ENCODE measurements at places on chromosomes 2 and 18.

GRCh38 chr2:37350034-37350433, 5.6 kb downstream of the QPCT start:
- DNase-seq, result no peak

DNA sequence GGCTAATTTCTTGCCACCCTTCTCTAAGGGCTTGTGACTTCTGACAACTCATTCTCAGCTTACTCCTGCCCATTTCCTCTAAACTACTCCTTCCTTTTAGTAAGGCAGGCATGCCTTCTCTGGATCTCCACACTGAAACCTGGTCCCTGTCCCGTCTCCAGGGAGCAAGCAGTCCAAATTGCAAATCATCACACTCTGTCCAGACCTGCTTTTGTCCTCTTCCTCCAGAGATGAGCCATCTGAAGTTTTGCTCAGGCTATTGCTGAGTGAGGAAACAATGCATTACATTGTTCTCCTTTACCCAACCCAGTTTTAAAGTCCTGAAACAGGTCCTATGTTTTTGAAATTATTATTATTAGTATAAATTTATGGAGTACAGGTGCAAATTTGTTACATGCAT, 57.3 kb downstream of the ARHGAP25 start:
- no peak for DNase-seq

- DNase-seq, result no peak
Observed at GRCh38 chr18:58884680-58885079, 20.0 kb downstream of the ZNF532 start.

DNA sequence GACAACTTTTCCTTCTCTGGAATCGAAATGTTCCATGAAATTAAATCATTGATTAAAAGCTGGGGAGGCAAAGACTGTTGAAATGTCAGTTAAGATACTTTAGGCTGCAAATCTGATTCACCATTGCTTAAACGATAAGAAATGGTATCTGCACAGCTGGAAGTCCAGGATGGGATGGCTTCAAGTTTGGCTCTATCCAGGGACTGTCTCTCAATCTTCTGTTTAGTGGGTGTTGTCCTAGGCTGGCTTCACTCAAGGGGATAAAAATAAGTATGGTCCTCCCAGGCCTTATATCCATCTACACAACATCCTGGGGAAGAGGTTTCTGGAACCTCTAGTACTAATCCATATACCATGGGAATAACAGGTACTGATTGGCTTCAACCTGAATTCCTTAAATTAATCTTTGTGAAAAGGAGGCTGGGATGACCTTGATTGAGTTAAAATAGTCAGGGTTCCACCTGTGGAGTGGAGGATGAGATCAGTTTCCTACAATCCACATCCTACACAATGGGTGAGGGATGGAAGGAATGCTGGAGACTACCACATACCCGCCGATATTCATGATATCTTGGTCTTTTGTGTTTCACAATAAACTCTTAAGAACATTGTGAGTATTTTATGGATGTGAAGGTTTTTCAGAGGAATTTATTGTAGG, 156.0 kb upstream of the L3MBTL4 start:
- DNase-seq, result no peak

- DNase-seq, result no peak
Observed at GRCh38 chr18:33835419-33835818, 257.4 kb downstream of the ASXL3 start.

- DNase-seq, result no peak
Observed at GRCh38 chr2:176763851-176764404, 448.7 kb upstream of the HNRNPA3 start.

Measured in stimulated activated naive CD8-positive, alpha-beta T cell treated with anti-CD3 and anti-CD28 coated beads, Interleukin-15, amount 100 ng/mL, for 72 hours (primary cell).